ENCODE measurements at places on chromosomes 3 and 15.

DNA sequence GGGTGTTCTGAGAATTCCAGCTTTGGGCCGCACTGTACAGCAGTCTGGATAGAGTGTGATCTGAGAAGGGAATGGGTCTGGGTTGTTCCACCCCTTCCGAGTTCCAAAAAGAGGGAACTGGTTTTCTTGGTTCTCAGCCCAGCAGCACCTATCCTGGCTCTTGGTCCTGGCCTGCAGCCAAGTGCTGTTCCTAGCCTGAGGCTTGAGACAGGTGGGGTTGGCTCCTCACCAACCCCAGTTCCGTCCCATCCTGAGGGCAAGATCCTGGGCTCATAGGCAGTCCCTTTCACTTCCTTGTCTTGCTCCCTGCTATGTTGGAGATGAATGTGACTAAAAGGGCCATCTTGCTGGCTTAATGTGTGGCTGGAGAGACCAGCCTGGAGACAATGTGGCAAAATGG lies 15.2 kb downstream of the IVD start:
- peak; percentile 43 for DNase-seq

- no peak for DNase-seq
These were observed 4.3 kb downstream of the BTBD1 start for GRCh38 chr15:83062768-83063180.

- no peak for DNase-seq
These were observed 23.8 kb downstream of the CYFIP1 start for GRCh38 chr15:22956257-22956977.

GRCh38 chr3:74661672-74662071 lies 47.2 kb upstream of the CNTN3 start:
- no peak for DNase-seq

DNA sequence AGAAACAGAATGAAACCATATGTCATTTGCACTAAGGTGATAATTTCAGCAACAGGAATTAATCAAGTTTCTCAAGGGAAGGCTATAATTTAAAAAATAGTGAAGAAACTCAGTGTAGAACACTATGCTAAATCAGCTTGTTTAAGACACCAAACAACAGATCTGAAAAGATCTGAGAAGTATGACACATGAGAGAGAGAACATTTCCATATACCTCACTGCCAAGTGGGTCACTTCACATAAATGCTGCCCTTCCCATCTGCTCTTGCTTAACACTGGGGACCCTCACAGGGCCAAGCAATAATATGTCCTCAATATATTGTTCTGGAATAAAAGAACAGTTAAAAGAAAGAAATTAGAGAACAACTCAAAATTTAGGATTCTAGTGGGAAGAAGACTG lies 45.6 kb upstream of the CHMP2B start:
- DNase-seq: no peak

DNA sequence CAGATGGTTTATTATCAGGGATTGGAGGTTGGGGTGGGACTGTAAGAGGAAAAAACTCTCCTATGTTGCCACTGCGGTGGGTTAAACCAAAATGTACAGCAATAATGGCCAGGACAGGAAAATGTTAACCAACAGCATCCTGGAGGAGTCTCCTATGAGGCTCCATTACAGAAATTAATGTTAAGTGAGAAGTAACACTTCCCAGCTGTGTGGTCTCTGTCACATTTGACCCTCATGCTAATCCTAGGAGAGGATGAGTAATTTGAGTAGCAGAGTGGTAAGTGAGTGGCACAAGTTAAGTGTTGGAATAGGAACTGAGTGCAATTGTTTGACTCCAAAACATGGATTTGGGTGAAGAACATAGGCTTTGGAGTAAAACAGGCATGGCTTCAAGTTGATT lies 39.0 kb downstream of the ARHGEF3 start:
- no peak for DNase-seq

DNA sequence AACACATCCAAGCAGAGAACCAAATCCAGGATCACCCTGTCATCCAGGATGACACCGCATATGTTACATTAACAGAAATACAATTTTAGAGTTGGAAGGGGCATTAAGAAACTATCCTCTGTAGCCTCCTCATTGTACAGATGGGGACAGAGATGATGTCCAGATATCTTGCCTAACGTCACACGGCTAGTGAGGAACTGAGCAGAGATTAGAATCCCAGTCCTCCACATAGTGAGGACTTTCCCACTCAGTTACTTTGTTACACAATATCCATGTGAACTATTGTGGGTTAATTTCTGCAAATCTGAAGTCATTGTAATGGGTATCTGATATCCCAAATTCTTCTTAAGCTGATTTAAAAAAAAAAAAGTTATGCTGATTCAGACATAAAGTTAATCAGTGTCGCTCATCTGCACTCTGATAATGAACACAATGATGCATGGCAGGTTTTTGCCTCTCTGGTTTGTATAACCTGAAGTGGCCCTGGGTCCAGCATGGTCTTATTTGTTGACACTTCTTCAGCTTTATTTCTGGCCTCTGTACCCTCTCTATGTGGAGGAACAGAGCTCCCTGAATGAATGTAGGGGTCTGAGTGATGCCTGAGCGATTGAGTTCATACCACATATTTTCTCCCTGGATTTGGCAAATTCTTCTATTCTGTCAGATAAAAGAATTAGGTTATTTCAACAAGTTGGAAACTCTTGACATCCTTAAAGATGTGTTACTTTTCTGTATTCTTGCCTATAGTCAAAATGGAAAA lies 76.0 kb upstream of the LIMD1 start:
- DNase-seq: no peak

GRCh38 chr3:45366290-45366689 lies 22.1 kb upstream of the LARS2 start:
- no peak for DNase-seq

DNA sequence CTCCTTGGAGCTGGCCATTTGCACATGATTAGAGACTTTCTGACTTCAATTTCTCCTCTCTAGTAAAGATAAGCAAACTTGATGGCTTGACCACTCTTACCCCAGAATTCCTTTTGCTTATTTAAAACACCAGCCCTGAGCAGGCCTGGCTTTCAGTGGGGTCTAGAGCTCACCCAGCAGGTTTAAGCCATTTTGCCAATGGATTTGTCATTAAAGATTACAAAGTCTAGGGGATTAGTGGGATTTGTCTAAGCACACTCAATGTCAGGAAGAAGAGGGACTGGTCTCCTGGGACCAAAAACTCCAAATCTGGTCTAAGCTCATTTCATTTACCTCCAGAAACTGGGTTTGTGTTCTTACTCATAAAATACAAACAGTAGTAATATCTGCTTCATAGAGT lies 57.3 kb upstream of the SNTN start:
- no peak for DNase-seq

DNA sequence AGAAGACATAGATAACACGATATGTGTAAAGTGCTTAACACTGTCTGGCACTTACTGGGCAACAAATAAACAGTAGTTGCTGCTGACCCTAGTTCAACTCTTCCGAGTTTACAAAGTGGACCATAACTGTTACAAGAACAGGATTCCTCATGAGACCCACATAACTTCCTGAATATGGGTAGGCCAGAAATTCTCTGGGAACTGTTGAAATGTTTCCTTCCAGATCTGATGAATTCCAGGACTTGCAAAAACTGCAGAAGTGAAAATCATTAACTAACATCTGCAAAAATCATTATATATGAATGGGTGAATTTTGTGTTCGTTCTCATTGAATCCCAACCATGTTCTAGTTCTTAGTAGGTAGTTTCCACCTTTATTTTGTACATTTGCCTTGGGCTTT lies 181.7 kb upstream of the MME start:
- no peak for DNase-seq

GRCh38 chr15:96309143-96309660 lies 21.3 kb upstream of the NR2F2 start:
- no peak for DNase-seq

DNA sequence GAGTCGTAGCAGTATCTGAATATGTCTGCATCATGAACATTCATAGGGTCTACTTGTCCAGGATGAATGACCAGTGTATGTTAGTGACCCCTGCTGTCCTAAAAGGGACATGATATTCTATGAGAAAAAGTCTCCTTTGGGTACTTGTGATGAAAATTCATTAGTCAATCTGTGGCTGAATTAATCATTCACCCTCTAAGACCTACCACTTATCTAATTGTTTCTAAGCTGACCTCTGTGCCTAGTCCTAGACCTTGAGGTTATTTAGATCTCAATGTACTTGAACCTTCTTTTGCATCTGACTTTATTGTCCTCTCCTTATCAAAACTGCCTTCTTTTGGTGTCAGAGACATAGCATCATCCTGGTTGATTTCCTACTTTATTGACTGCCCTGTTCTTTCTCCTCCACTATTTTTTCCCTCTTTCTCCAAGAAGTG lies 799.3 kb downstream of the DIPK2A start:
- no peak for DNase-seq

GRCh38 chr3:173911446-173911845 lies 513.9 kb downstream of the NLGN1 start:
- no peak for DNase-seq

DNA sequence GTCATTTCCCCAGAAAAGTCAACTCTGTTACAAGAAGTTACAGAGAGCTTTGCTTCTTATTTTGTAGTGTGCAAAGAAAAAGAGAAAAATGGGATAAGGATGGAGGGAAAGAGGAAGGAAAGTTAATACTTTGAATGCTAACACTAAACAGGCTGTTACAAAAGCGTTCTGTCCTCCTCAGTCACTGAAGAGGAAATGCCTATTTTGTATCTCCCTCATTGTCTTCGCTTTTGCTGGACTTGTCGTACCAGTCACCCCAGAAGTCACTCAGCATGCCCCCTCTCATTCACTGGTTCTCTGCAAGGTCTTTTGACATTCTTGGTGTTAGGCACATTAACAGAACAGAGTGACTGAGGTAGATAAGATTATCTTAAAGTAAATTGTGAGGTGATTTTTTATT lies 129.6 kb downstream of the ALCAM start:
- no peak for DNase-seq

DNA sequence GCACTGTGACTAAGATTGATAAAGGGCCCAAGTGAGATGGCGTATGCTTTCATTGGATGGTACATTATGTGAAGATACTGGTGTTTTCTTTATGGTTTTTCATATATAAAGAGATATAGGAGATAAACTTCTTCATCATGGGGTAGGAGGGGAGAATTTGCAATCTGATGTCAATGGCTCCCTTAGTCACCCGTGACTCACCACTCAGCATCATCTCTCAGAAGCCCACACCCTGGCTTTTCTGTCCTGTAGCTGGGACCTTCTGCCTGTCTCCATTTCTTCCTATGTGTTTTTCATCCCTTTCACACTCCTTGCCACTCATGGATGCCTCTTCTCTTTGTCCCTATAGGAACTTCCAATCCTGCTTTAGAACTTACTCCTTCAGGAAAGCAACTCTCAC lies 114.3 kb upstream of the SEMA6D start:
- no peak for DNase-seq

GRCh38 chr3:46904303-46905212 lies 27.0 kb downstream of the PTH1R start:
- no peak for DNase-seq

DNA sequence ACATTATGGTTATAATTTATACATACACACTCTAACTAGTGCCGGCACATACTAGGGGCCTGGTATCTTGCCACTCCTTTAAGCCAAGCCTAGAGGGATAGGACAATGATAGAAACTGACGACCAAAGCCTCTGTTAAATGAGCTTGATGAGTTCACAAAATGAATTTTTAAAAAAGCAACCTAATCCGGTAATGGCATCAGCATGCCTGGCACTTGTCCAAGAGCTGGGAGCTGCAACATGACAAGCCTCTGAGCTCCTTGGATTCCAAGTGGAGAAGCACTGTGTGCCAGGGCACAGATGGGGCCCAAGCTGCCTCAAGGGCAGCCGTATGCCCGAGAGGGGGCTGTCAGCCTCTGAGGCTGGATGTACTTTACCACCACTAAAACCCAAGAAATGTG lies 9.7 kb downstream of the ETV5 start:
- DNase-seq: peak; percentile 8

- DNase-seq: no peak
These were observed 20.3 kb downstream of the NMNAT3 start for GRCh38 chr3:139657434-139657833.

GRCh38 chr15:83431521-83431920 lies 15.6 kb upstream of the SH3GL3 start:
- DNase-seq: no peak

- no peak for DNase-seq
These were observed 124.3 kb downstream of the BDH1 start for GRCh38 chr3:197431346-197431910.

GRCh38 chr15:98347001-98347400 lies 301.3 kb upstream of the IGF1R start:
- DNase-seq: no peak

- DNase-seq: no peak
These were observed 131.7 kb downstream of the RYR3 start for GRCh38 chr15:33442449-33442848.

- no peak for DNase-seq
These were observed 54.7 kb downstream of the FAM98B start for GRCh38 chr15:38508647-38509046.

DNA sequence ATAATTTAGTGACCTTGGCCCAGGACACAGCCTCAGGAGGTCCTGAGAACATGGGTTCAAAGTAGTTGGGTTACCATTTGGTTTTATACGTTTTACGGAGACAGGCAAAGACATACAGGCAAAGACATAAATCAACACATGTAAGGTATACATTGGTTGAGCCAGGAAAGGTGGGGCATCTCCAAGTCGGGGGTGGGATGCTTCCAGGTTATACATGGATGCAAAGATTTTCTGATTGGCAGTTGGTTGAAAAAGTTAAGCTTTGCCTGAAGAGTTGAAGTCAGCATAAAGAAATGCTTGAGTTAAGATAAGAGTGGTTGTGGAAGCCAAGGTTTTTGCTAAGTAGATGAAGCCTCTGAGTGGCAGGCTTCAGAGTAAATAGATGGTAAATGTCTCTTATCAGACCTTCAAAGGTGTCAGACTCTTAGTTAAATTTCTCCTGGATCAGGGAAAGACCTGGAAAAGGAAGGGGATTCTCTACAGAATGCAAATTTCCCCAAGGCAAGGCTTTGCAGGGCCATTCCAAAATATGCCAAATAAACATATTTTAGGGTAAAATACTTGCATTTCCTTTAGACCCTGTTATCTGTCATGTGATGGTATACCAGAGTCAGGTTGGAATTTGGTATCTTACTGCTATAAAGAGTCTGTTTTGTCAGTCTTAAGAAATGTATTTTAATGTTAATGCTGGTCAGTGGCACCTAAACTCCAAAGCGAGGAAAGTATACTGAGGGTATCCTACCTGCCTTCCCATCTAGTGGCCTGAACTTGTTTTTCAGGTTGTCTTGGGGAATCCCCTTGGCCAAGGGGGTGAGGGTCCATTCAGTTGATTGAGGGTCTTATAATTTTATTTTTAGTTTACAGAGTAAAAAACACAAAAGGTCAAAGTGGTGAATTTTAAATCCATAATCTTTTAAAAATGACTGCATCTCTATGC lies 8.2 kb upstream of the PDHB start:
- DNase-seq: no peak

- no peak for DNase-seq
These were observed 6.3 kb upstream of the EOMES start for GRCh38 chr3:27728195-27729087.

- DNase-seq: no peak
These were observed 770.7 kb upstream of the ALCAM start for GRCh38 chr3:104596054-104596453.

DNA sequence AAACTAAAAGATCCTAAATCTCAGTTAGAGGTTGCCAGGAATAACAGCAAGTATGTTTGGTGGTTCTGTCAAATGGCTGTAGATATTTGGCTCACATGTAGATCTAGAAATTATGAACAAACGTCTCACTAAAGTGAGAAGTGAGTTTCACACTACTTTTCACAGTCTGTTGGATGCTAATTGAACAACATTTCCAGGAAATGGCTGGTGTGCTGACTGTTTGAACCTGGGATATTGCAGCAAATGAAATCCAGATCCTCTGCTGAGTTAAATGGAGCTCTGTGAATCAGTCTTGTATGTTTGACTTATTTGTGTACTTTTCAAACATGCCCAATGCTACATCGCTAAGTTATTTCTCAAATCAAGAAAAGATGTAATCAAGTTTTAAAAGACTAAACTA lies 21.3 kb upstream of the RSL24D1 start:
- DNase-seq: no peak
